ENCODE measurements at places on chromosomes 7 and 10.

DNA sequence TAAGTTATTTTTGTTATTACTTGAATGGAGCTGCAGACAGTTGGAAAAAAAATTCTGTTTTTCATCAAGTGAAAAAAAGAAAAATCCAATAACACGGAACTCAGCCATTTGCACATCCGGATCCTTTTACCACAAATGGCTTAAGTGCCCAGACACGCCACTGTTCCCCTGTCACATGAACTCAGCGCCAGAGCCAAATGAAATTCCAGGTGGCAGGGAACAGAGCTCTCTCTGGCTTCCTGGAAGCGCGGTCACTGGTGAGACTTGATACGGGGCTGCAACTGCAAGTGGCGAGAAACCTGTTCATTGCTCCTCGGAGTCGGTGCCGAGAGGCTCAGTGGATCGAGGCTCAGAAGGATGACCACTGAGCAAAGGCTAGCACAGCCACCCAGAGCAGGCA, 60.8 kb upstream of the NPTX2 start:
- DNase-seq: no peak

- no peak for DNase-seq
These were observed 16.6 kb downstream of the GET4 start for GRCh38 chr7:892648-893593.

DNA sequence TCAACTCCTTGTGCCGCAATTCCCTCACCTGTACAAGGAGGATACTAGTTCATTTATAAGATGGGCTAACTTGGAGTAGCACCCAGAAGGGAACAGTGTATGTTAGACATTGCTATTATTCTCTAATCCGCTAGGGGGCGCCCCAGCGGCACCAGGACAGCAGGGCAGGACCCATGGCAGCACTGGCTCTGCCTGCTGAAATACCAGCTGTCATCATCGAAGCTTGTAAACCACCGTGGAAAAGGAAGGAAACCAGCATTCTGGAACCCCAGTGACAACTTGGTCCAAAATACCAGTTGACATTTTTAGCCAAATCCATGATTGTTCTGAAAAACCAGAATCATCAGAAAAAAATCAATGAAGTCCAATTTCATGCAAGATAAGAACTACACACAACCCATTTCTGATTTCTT, 134.4 kb downstream of the ITGA8 start:
- peak; percentile 32 for DNase-seq

GRCh38 chr7:74069790-74070618, 13.6 kb upstream of the LIMK1 start:
- no peak for DNase-seq

GRCh38 chr7:37108615-37109014, 340.0 kb downstream of the ELMO1 start:
- no peak for DNase-seq

- DNase-seq: no peak
These were observed 125.7 kb downstream of the CD36 start for GRCh38 chr7:80764132-80764531.

- DNase-seq: no peak
These were observed 353.4 kb upstream of the FZD8 start for GRCh38 chr10:35995485-35995884.

DNA sequence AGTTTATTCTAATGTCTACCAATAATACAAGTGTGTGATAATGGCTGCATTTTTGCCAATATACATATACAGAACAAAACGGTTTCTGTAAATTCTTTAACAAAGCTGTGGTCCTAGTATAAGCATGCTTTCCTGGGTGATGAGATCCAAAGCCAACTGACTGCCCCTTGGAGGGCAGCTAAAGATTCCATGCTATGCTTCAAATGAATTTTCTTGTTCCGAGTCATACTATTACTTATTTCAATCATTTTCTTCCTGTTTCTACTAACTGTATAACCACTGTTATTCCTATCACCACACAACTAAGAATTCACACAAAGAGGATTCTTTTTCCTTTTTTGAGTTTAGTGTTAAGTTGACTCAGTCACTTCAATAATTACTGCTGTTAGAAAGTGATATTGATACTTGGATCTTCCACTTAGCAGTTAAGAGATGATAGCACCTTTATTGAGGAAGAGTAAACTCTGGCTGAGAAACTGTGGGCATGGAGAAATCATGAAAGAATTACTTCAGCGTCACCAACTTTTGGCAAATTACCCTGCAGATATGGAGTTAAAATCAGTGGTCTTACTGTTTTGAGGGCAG, 197.5 kb downstream of the ARL4A start:
- no peak for DNase-seq

DNA sequence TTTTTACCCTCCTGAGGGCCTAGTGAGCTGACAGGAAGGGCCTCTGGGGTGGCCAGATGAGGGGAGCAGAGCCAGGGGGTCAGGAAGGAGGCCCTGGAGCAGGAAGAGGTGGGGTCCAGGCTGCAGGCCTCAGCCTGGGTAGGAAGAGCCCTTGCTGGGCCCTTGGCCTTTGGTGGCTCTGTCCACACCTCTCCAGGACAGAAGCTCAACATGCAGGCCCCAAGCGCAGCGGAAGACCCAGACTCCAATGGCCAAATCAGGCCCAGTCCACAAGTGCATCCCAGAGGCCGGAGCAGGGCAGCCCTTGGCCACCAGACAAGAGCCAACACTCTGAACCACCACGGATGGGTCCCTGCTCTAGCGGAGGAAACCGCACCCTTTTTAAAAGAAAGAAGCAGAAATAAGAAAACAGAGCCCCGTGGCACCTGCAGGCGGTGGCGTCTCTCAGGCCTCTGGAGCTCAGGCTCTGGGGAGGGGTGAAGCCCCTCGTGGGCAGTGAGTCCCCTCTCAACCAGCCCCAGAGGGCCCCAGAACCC, 52.8 kb downstream of the FOXL3 start:
- no peak for DNase-seq

GRCh38 chr7:151684408-151685175, 164.9 kb upstream of the RHEB start:
- DNase-seq: no peak

- DNase-seq: no peak
These were observed at the start of gene GBX1 for GRCh38 chr7:151167197-151167961. GBX1 (minus strand) TSS chr7:151167694; CDS start chr7:151167548, 146 bp downstream.

GRCh38 chr10:44627591-44628354, 242.9 kb upstream of the CXCL12 start:
- DNase-seq: peak; percentile 77

- DNase-seq: peak; percentile 64
These were observed 114.5 kb downstream of the PTPN20 start for GRCh38 chr10:47025540-47026300.

DNA sequence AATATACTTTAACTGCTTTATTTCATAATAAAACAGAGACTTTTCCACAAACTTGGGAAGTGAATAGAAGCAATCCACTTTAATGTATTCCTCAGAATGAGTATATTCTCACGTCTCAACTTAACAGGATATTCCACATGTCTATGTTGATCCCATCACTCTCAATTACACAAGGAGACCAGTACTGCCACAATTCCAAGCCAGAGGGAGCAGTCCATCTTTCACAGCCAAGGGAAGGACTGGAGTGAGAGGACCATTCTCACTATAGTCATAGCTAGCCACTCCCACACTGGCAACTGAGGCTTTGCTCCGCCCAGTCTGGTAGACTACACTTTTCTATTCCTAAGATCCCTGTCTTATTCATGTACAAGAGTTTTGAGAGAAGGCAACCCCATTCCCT, 553.9 kb downstream of the CNTNAP2 start:
- DNase-seq: no peak

DNA sequence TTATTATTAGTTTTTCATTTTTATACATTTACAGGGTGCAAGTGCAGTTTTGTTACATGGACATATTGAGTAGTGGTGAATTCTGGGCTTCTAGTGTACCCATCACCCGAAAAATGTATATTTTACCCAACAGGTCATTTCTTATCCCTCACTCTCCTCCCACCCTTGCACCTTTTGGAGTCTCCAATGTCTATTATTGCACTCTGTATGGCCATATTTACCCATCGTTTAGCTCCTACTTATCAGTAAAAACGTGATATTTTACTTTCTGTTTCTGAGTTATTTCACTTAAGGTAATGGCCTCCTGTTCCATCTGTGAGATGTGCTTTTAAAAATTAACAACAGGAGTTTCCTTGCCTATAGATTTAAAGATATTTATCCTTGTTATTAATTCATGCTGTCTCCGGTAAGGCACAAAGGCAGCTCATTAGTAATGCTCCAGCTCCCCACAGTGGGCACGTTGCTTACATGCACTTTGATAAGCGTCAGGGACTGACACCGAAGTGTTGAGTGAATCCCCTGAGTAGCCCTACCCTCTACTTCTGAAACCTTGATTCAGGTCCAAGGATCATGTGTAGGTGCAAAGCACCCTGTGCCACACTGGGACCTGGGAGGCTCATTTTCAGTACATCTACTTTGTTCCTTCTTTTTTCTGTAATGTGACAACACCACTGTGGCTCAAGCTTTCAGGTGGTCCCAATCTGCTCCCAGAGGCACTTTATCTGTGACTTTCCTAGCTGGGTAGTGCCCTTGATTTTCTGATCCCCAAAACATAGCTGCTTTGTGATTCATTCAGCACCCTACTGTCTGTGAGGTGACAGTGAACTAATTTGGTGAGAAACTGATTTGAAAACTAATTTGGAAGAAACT, 27.3 kb downstream of the HYAL4 start:
- DNase-seq: peak; percentile 8

DNA sequence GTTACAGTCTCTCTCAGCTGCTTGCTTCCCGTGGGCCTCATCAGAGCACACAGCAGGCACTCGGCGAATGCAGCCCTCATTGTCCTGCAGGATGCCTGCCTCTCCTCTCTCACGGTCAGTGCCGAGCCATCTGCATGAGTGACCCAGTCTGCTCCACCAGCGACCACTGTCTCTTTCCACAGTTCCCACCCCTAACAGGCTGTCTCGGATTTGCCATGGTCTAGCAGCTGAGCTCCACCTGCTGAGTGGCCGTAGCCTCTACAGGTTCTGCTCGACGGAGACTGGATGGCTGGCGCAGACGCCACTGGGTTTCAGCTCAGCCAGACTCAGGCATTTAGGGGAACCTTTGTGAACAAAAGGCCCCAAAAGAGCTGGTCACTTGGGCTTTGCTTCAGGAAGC, 209.4 kb upstream of the FOXK1 start:
- no peak for DNase-seq

DNA sequence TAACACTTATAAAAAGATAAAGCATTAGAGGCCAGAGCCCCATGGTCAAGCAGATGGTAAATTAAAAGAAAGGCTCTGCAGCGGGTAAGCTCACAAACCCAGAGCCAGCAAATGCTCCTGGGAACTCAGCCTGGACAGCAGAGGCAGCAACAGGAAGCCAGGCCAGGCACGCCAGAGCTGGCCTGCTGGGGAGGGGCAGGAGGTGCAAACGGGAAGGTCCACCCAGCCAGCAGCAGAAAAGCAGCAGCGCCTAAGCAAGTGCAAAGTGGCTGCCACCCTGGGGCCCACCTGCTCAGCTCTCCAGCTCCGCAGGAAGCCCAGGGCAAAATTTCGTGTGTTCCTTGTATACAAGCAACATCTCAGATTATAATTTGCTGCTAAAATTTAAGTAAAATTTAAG, 82.7 kb upstream of the GPR22 start:
- DNase-seq: peak; percentile 24

GRCh38 chr10:35433851-35434426, 97.6 kb downstream of the CCNY start:
- peak; percentile 73 for DNase-seq

- DNase-seq: no peak
These were observed 86.9 kb downstream of the DAGLB start for GRCh38 chr7:6360841-6361240.

GRCh38 chr7:141071855-141072547, 1.9 kb upstream of the TMEM178B start:
- no peak for DNase-seq

DNA sequence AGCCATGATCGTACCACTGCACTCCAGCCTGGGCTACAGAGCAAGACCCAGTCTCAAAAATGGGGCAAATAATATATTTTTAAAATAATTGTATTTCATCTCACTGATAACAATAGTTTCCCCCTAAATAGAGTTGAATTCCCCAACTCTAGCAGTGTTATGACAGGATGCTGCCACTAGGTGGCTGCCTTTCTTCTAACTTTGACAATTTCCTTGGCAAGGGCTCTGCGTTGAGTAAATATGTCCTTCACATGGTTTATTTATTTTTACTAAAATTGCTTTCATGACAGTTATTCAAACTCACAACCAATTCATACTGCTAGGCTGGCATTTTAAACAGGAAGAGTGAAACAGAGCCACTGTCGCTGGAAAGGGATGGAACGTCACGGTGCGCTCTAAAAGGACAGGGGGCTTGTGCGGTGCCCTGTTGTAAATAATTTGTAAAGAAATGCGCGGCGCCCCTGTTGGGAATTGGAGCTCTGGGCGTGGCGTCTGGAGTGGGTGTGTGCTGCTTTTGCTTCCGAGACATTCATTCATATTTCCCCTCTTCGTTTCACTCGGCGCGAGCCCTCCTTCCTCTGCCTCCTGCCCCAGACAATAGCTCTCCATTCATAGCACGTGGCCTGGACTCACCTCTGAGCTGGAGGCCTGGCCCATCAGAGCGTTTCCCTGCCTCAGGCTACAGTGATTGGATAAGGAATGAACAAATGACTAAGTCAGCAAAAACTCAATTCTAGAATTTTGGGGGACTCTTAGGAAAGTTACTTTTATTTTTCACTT, 20.5 kb upstream of the PITRM1 start:
- peak; percentile 28 for DNase-seq

DNA sequence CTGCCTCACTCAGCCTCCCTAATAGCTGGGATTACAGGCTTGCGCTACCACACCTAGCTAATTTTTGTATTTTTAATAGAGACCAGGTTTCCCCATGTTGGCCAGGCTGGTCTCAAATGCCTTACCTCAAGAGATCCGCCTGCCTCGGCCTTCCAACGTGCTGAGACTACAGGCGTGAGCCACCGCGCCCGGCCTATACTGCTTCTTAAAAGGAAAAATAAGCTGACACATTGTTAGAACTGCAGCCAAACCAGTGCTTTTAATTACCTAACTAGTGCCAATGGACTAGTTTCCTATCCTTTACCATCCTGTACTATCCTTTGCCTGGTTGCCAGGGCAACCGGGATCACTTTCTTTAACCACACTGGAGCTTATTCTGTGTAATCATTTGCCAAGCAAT, 108.0 kb downstream of the LRRTM3 start:
- no peak for DNase-seq

Measured in GM04504 (cell line).